Osteoblast (primary cell): ENCODE measurements at places on chromosomes 4 and X. TPM values are rescaled to one million over a fixed set of nuclear protein-coding genes. Genes with fewer than 3 reads are reported as not detected.

GRCh38 chr4:13920111-13920875, 292.8 kb upstream of the BOD1L1 start:
- no peak for DNase-seq

DNA sequence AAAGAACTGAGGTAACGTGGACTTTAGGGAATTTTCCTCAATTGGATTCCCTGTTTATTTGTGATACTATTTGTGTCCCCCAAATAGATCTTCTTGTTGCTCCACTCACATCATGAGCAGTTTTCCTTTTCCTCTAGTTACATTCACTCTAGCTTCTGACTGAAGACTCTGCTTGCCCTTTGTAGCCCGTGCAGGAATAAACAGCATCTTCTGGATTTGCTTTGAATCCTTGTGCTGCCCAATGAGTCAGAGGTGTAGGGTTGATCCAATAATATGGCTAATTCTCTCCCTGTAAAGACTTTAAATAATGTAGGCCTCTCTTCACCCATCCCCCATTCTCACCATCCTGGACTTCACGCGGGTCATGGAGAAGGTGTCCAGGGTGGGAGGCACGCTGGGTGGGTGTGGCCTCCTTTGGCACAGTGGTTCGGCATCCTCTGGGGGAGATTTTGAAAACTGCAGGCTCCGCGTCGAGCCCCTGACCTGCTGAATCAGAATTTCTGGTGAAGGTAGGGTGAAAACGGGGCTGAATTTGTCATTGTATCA, 9.0 kb downstream of the HAND2 start:
- no peak for DNase-seq

The TSPAN6 gene
- 37.3 and 38.0 TPM in 2 replicates for total RNA-seq

- DNase-seq = no peak
Observed at GRCh38 chrX:79182616-79183015, 38.1 kb downstream of the GPR174 start.

The TMPRSS11B gene
- not detected in 2 replicates for total RNA-seq

DNA sequence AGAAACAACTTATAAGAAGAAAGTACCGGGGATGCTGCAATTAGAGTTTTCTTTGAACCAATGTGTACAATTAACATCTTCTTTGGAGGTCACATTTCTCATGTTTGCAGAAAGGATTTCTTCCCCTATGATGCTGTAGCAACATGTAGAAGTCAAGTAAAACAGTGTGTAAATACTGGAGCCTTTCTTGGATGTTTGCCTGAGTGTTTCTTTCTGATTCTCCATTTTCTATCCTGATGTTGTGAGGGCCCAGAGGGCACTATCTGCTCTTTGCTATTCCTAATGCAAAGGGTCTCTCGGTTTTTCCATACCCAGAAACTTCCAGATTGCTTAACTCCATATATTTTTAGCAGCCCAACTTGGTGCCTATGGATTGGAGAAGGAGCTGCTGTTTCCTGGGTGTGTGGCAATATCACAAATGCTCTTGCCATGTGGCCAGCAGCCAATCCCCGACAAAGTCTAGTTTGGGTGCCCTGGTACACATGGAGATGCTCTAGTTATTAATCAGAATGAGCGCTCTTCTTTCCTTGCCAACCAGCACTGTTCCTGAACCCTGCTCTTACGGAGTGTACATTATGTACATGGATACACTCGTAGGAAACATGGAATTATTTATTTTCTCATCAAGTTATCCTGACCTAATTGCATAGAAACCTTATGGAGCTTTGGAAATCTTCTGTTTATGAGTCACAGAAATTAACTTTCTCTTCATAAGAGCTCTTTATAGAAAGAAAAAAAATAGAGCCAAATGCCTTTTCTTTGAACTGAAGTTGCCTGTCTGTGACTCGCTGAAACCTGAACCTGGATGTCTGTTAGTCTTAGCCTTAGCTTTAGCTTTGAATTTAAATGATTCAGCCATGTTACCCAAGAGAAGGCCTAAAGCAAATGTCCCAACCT, 67.0 kb upstream of the GPC4 start:
- peak; percentile 76 for DNase-seq

- DNase-seq = no peak
Observed at GRCh38 chrX:24341795-24342194, 18.6 kb upstream of the SUPT20HL1 start.

- DNase-seq = no peak
Observed at GRCh38 chrX:39262641-39263040, 461.4 kb downstream of the MID1IP1 start.

DNA sequence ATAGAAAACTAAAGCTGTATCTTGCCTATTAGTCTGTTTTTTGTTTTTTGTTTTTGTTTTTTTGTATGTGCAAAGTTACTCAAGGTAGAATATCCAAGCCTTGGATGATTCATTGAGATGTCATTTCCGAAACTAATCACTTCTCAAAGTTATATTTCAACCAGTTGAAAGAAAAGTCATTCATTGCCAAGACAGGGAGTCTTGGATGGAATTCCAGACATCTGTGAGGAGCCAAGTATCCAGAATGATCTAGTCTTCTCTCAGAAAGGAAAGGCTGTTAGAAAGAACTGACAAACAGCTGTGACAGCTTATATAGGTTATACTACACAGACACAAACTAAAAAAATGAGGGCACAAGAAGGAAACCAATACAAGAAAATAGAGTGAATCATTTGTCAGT, 141.1 kb upstream of the NDST3 start:
- DNase-seq = no peak

The USP17L25 gene
- total RNA-seq = not detected in 2 replicates

DNA sequence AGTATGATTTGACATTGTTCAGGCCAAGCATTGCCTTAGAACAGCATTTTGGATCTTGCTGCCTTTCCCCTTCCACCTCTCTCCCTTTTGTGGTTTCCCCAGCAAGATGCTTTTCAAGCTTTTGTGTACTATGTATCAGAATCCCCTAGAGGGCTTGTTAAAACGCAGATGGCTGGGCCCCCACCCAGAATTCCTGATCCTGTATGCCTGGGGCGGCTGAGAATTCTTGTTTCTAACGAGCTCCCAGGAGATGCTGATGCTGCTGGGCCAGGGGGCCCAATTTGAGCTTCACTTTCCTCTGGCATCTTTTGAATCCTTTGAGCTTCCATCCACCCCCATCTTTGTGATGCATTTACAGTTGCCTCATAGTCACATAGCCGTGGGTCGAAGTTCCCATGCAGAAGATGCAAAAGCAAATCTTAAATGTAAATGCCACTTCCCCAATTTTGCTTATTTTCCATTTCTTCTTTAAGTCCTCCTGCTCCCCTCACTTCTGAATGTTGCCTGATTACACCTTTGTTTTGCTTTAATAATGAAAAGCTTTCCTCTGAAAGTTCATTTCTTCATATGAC, 18.5 kb downstream of the HCCS start:
- DNase-seq = no peak

- DNase-seq = no peak
Observed at GRCh38 chr4:173128199-173128890, 40.3 kb upstream of the GALNT7 start.

The HMGB2 gene
- total RNA-seq = 29.2 and 30.4 TPM in 2 replicates

GRCh38 chr4:151854731-151855130, 93.9 kb upstream of the GATB start:
- DNase-seq = no peak

The L1CAM gene
- under 0.01 TPM in 2 replicates for total RNA-seq

DNA sequence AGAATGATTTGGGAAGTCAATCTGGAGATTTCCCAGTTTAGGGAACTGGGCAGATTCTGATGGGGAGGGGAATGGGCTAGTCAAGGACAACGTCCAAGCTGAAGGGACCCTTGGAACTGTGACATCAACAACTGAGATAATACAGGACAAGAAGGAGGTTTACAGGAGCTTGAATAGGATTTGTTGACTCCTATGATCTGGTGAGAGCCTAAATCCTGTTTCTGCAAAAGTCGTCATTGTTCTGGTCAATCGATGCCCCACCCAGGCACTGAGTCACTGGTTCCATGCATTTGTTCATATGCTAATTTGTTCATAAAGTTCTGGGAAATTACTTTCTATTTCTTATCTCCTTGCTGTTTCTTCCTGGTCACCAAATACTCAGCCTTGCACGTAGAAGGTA, 15.3 kb upstream of the PDGFRA start:
- no peak for DNase-seq

- no peak for DNase-seq
Observed at GRCh38 chr4:188242041-188242440, 102.8 kb downstream of the TRIML1 start.

GRCh38 chr4:39544580-39545315, 17.5 kb upstream of the UGDH start:
- no peak for DNase-seq

DNA sequence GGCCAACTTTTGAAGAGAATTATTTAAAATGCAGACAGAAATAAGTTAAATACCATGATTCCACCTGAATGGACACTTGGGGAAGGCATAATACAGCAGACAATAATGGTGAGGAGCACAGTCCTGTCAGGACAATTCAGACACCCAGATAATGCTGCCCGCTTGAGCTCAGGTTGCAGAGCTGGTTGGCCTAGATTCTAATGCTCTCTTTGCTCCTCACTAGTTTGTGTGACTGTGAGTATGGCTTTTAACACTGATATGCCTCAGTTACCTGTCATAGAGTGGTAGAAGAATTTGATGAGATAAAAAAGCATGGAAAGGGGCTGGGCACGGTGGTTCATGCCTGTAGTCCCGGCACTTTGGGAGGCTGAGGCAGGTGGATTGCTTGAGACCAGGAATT, 62.1 kb downstream of the SH3KBP1 start:
- no peak for DNase-seq

The FREM3 gene
- total RNA-seq = not detected in 2 replicates

GRCh38 chr4:126798214-126798613, 834.5 kb upstream of the INTU start:
- no peak for DNase-seq

DNA sequence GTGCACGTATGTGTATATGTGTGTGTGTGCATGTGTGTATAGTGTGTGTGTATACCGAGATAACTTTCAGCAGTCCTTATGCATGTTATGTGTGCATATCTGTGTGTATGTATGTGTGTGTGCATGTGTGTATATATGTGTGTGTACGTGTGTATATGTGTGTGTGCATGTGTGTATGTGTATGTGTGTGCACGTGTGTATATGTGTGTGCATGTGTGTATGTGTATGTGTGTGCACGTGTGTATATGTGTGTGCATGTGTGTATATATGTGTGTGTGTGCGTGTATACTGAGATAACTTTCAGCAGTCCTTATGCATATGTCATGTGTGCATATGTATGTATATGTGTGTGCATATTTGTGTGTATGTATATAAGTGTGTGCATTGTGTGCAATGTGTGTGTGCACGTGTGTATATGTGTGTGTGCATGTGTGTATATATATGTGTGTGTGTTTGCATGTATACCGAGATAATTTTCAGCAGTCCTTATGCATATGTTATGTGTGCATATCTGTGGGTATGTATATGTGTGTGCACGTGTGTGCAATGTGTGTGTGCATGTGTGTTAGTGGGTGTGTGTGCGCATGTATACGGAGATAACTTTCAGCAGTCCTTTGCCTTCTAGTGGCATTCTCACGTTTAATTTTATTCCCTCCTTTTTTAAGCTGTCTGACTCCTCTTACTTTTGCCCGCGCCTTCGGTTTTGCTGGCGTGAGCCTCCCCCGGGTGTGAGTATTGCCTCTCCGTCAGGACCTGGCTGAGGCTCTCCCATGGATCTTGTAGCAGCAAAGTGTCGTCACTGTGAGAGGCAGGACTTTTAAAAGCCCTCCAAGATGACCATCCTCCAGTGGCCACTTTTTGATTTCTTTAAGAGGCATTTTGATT, 99.6 kb upstream of the SHOX start:
- no peak for DNase-seq

- DNase-seq = no peak
Observed at GRCh38 chr4:119031218-119031617, 104.4 kb upstream of the MYOZ2 start.

- no peak for DNase-seq
Observed at GRCh38 chrX:33194876-33195433, 16.4 kb downstream of the DMD start.
